Stimulated activated CD8-positive, alpha-beta memory T cell treated with anti-CD3 and anti-CD28 coated beads, Interleukin-4, amount 100 ng/mL, for 1 hour (primary cell): ENCODE measurements at places on chromosomes 5 and 9.

DNA sequence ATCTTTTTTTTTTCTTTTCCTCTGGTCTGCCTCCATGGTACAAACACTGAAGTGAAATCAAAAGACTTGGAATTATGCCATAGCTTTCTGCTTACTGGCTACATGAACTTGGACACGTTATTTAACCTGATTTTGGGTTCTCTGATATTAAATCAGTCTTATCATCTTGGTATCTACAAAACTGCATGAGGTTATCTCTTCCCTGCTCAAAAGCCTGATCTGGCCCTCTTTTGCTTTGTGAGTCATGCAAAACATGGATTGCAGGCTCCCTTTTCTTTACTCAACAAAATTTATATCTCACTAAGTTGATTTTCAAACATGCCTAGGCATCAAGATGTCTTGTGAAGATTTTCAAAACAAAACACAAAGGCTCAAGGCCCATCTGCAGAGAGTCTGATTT lies 45.9 kb upstream of the FST start:
- DNase-seq: no peak

DNA sequence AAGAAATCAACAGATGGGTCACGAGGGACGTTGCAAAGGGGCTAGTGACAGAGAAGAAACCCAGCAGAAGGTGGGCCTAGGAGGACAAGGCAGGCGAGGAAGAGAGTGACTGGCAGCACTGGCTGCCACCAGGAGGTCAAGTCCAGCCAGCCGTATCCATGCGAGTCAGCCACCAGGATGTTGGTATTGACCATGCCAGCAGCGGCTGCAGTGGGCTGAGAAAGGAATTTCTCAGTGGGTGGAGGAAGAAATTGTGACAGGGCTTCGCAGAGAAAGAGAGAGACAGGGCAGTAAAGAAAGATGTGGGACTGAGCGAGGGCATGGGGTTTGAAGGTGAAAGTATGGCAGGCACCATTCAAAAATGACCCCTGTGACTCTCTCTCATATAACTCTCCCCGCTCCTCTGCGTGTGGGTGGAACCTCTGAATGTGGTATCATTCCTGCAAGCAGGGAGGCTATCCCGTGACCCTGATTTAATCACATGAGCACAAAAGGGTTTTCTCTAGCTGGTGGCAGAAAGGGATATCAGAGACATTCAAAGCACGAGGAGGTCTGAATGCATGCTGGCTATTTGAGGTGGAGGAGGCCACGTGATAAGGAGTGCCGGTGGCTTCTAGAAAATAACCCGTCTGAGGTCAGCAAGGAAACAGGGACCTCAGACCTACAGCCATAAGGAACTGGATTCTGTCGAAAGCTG lies 45.4 kb upstream of the FBXW11 start:
- DNase-seq: no peak

DNA sequence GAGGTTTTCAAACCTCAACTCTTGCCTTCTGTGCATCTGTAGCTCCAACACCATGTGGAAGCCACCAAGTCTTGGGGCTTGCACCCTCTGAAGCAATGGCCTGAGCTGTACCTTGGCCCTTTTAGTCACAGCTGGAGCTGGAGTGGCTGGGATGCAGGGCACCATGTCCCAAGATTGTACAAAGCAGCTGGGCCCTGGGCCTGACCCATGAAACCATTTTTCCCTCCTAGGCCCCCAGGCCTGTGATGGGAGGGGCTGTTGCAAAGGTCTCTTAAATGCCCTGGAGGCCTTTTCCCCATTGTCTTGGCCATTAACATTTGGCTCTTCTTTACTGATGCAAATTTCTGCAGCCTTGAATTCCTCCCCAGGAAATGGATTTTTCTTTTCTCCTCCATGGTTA lies 11.8 kb upstream of the ENTREP1 start:
- no peak for DNase-seq

DNA sequence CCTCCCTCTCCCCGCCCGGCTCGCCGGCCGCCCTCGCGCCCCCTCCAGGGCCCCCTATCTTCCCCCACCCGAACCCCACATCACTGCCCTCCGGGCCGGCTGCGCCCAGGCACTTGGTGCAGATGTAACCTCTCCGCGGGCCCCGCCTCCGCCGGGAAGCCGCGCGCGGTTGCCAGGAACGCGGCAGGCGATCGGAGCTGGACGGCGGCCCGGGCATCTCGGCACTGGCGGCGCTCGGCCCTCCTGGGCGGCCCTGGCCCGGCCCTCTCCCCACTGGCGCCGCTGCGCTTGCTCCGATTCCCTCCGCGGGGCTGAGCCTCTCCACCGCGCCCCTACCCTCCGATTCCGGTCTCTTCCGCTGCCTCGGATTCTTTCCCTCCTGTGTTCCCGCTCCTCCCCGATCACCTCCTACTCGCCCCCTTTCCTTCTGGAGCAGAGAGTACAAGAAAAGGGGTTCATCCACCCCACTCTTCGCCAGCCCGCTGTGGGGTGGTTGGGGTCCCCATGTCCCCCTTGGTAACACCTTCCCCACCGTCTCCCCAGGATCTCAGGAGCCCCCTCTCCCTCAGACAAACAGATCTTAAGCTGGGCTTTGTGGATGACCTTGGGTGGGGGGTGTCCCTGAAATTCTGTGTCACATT lies 70.6 kb downstream of the C9orf50 start:
- DNase-seq: no peak

DNA sequence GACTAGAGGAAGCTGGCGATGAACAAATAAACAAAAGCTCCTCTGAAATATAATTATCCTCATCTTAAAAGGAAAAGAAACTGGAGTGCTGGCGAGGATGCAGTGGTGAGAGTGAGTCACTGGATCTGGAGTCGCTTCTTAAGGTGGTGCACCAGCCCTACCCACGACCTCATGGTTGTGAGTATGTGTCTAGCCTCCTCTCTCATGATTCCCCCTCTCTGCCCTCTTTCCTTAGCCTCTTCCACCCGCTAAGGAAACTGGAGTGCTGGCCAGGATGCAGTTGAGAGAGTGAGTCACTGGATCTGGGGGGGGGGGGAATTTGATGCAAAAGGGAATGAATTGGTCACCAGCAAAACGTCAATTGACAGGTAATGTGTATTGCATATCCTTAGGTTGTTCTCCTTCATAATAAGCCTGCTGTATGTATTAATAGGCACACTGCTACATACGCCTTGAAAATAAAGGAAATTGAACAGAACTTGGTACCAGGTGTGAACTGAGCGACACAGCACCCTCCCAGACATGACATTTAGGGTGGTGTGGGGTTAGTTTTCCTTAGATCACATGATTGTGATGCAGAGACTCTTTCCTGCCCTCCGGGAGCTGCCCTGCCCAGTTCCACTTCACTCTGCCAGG lies 36.3 kb upstream of the EBF1 start:
- no peak for DNase-seq

DNA sequence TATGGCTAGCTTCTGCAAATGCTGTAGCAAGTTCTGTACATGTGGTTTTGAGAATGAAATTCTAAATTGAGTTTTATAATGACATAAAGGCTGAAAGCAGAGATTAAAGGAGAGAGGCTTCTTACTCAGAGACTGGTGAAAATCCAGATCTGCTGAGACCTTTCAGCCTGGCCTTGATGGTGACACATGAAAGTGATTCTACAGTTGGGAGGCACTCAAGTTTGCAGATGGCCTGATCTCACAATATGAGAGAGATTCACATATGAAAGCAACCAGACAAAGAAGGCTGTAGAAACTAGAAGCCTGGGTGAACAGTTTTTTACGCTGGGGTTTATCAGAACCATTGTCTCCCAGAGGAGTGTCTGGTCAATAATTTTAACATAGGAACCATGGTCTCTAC lies 49.0 kb downstream of the RAB3C start:
- DNase-seq: no peak

- no peak for DNase-seq
Measured at GRCh38 chr9:136614967-136615623, 47.6 kb upstream of the EGFL7 start.

- DNase-seq: no peak
Measured at GRCh38 chr9:80804873-80805272, 884.5 kb downstream of the TLE1 start.

GRCh38 chr5:60026161-60026560 lies 132.6 kb upstream of the PDE4D start:
- no peak for DNase-seq

DNA sequence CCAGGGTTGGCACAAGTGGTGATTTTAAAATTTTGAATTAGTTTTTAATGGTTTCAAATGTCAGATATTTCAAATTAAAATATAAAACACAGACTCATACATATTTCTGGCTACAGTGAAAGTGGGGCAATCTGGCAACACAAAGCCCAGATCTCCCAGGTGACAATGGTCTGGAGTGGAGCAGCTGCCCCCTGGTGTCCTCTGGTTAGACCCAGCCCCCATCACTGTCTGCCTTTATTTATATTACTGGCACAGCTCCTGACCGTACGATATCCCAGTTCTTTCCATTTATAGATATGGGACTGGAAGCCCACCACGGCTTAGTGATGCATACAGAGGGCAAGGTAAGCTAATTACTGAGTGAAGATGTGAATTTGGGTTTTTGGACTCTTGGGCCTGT lies 37.3 kb downstream of the MACIR start:
- no peak for DNase-seq

DNA sequence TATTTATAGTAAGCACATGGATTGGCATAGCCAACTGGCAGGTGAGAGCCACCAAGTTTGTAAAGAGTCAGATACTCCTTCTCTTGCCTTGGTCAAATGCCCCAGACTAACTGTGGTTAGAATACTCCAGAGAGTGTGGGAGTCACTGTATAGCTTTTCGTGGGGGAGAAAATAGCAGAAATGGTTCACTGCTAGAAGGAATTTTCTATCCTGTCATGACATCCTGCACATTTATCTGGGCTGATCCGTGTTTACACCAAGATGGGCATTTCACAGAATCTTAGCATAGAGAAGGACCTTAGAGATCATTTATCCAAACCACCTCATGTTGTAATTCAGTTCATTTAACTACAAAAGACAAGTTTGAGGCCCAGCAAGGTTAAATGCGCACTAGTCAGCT lies 460.8 kb downstream of the ENC1 start:
- DNase-seq: no peak

DNA sequence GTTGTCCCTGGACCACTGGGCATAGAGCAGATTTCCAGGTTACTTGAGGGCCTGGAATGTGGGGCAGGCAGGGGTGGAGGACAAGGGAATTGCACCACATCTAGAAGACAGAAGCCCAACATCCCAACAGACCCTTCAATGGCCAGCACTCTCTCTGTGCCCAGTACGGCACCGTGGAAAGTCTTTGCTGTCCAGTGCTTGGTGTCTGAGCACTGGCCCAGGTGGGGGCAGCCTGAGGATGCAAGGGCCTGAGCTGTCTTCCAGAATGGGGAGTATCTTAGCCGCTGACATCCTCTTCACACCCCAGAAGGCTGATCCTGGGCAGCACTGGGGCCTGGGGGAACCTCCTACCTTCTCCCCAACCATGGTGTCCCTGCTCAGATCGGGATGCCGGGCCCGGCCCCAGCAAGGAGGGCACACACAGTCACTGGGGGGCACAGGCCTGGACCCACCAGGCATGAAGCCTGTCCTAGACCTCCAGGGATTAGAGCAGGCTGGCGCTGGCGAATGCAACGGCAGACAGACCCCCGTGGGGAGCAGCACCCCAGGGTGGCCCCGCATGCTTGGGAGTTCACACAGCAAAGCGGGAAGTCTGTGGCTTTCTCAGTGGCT lies 40.6 kb upstream of the OLFM1 start:
- DNase-seq: no peak

DNA sequence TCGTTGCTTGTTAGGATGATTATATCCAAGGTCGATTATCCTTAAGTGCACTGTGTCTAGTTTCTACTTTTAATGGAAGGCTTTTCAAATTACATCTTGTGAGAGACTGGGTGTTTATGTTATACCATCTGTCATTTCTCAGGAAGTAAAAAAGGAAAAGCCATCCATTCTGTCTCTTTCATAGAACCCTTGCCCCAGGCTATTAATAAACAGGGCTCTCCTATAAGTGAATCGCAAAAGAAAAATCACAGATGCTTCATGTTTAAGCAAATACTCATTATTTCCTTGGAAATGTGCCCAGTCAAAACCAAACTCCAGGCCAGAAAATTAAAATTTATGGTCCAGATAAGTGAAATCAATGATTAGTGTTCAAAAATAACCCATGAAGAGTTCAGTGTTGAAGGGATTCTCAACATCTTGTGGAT lies 58.1 kb downstream of the STARD4 start:
- no peak for DNase-seq

GRCh38 chr5:23084815-23085214 lies 231.7 kb upstream of the CDH12 start:
- no peak for DNase-seq

DNA sequence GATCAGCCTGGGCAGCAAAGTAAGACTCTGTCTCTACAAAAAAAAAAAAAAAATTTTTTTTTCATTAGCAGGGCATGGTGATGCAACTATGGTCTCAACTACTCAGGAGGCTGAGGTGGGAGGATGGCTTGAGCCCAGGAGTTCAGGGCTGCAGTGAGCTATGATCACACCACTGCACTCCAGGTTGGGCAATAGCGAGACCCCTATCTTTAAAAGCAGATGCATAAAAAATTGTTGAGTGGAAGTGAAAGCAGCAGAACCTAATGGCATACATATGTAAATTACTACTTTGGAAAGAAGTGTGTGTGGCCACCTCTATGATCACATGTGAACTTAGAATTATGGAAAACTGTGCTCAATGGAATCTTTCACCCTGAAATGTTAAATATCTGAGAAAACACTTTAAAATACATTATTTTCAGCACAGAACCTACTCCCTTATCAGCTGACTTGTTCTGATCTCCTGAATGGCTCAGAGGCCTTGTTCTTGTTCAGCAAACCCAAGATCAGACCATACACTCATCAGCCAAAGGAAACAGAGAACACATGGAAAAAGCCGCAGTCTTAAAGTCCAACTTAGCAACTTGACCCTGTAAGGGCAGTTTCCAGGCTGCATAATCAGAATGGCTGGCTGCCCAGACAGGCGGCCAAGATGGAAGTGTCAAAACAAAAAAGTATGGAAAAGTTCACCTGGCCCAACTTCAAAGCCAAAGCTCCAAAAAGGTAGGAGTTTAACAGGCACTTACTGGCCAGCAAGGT lies 56.5 kb downstream of the SIL1 start:
- DNase-seq: no peak

DNA sequence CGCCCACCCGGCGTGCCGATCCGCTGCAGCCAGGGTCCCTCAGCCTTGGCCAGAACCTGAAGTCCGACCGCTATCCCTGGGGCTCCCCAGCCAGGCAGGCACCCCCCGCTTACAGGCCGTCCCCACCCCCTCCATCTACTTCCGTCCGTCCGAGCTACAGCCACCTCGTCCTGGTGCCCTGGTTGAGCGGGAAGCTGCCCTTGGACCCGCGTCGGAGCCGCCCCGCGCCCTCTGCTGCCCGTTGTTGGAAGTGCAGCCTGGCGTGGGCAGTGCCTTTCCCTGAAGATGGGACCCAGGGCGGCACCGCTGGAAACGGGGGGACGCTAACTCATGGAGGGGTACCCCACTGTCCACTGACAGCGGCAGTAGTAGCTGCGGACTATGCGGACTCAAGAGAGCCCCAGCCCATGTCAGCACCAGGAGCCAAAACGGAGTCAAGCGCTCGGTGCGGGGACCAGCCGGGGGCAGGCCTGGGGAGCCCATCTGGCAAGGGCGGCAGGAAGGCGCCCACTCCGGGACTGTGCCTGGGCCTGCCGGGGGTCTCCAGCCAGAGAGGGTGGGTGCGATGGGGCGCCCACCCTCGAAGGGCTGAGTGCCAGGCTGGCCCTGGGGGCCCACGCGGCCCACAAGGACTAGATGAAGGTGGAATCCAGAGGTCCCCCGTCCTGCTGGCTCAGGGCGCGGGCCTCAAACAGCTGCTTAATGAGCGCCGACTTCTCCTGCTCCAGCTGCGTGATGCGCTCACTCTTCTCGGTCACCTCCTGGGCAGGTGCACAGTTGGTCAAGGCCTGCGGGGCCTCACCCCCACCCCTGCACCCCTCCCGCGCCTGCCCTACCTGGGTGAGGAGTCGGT lies 6.1 kb downstream of the SAPCD2 start:
- DNase-seq: peak; percentile 42

- no peak for DNase-seq
Measured at GRCh38 chr5:33230467-33231078, 210.2 kb upstream of the TARS1 start.
